OCI-LY7 (cell line): ENCODE measurements at places on chromosomes 16 and 17. TPM values are rescaled to one million over a fixed set of nuclear protein-coding genes. Genes with fewer than 3 reads are reported as not detected.

TP53TG3F gene
- total RNA-seq: not detected in 2 replicates

ABCC12 gene
- not detected in 2 replicates for total RNA-seq

DPEP3 gene
- total RNA-seq: not detected in 2 replicates

SLFN11 gene
- total RNA-seq: not detected in 2 replicates

DNA sequence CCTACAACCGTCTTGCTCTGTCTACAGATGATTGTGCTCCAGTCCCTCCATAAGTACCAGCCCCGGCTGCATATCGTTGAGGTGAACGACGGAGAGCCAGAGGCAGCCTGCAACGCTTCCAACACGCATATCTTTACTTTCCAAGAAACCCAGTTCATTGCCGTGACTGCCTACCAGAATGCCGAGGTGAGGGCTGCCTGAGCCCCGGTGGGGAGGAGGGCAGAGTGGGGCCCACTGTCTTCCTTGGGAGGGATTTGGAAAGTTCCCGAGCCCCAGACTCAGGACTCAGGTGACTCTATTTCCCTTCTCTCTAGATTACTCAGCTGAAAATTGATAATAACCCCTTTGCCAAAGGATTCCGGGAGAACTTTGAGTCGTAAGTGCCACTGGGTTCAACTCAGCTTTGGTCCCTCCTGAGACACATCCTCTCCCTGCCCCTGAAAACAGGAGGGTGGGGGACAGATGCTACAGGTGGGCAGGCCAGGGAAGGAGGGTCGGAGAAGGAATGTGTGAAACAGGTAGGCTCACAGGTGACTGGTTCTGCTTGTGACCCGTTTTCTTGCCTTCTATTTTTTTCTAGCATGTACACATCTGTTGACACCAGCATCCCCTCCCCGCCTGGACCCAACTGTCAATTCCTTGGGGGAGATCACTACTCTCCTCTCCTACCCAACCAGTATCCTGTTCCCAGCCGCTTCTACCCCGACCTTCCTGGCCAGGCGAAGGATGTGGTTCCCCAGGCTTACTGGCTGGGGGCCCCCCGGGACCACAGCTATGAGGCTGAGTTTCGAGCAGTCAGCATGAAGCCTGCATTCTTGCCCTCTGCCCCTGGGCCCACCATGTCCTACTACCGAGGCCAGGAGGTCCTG is 11.4 kb downstream of the TBX21 start:
- no peak for DNase-seq

GRCh38 chr17:72124438-72124775 is 3.6 kb downstream of the SOX9 start:
- DNase-seq: no peak

VPS9D1 gene
- total RNA-seq: 4.6 and 4.7 TPM in 2 replicates

DNA sequence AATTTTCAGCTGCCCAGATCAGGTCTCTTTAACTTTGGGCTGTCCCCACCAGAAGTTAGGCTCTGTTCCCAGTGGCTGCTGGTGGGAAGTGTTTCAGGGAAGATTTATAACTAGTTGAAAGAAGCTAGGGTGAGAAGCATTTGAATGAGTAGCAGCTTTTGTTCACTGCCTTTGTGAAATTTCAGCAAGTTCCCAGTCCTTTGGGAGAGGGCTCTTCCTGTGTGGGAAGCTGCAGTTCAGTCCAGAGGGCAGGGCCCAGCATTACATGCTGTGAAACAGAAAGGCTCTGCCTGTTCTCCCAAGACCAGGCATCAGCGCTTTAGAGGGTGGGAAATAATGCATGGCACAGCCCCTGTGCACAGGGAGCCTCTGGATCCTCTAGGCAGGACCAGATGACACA is 17.8 kb downstream of the PROCA1 start:
- no peak for DNase-seq

TPSAB1 gene
- total RNA-seq: not detected in 2 replicates

DNA sequence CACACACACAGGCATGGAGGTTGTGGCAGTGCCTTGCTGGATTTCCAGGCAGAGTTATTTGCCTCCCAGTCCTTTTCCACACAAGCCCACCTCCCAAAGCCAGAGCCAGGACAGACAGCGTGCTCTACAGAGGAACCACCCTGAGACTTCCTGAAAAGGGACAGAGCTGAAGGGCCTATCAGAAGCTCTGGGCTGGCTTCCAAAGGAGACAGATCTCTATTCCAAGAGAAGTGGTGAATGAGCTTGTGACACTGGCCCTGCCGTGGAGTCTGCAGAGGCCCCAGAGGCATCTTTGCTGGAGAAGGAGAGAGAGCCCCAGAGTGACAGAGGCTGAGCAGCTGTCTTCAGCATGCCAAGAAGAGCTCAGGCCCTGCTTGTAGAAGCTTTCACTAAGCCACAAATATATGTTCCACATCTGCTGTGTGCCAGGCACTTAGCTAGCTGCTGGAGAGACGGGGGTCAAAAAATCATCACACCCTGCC is 8.3 kb upstream of the LPCAT2 start:
- DNase-seq: no peak

GRCh38 chr17:45824901-45825492 is 19.7 kb upstream of the SPPL2C start:
- DNase-seq: no peak

GRCh38 chr17:82257473-82257872 is 16.0 kb downstream of the CSNK1D start:
- DNase-seq: peak; percentile 74

DNA sequence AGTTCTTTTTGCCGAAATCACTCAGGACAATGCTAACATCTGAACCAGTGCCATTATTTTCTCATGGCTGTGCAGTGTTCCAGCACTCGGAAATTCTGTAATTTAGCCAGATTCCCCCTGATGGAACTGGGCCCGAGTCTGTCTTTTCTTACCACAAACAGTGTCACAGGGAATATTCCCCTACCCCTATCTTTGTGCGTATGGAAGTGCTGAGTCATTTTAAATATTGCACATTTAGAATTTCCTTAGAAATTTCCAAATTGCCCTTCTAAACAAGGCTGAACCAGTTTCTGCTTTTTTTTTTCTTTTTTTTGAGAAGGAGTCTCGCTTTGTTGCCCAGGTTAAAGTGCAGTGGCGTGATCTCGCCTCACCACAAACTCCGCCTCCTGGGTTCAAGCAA is 88.0 kb upstream of the CREBBP start:
- DNase-seq: no peak

DNA sequence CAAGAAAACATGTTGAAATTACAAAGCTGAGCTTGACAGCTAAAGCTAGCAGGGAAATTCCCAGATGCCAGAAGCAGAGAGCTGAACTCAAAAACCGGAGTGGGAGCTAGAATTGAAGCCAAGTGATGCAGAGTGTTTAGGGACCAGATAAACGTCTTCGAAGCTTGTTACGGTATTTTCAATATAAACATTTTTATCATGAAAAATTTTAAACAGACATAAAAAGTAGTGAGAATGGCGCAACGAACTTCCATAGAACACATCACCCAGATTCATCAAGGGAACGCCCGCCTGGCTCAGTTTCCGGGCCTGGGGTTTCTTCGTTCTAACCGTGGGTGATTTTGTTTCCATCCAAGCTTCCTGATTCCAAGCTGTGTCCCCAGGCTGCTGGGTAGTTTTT is 18.1 kb downstream of the SPNS2 start:
- DNase-seq: no peak

MYH3 gene
- total RNA-seq: 5.1 and 5.9 TPM in 2 replicates

DNA sequence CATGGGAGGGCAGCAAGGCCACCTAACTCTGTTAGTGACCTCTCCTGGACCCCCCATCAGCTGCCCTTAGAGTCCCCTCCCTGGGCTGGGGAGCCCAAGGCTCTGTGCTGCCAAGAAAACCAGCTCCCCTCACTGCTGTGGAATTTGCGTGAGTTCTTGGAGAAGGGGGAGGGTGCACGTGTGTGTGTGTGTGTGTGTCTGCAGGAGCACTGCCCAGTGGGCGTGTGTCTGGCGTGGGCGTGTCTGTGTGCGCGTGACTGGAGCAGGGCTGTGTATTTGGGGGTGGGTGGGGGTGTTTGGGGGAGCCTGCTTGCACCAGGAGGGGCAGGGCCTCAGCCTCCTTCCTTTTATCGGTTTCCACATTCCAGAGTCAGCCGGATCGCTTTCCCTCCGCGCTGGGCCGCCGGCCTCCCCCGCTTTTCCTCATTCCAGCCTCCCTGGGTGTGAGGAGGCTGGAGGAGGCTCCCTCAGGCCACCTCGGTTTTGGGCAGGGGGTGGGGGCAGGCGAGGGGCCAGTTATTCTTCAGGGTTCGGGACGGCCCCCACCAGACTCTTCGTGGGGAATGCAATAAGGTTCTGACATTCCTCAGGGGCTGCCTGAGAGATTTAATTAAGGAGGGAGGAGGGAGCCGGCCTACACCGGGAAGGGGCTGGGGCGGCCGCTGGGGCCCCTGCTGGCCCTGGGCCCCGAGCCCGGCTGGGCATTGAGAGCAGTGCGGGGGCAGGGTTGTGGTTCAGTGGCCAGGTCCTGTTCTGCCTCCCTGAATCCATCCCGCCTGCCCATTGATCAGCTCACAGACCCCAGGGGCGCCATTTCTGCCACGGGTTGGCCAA is 2.5 kb downstream of the VASN start:
- DNase-seq: no peak

DNA sequence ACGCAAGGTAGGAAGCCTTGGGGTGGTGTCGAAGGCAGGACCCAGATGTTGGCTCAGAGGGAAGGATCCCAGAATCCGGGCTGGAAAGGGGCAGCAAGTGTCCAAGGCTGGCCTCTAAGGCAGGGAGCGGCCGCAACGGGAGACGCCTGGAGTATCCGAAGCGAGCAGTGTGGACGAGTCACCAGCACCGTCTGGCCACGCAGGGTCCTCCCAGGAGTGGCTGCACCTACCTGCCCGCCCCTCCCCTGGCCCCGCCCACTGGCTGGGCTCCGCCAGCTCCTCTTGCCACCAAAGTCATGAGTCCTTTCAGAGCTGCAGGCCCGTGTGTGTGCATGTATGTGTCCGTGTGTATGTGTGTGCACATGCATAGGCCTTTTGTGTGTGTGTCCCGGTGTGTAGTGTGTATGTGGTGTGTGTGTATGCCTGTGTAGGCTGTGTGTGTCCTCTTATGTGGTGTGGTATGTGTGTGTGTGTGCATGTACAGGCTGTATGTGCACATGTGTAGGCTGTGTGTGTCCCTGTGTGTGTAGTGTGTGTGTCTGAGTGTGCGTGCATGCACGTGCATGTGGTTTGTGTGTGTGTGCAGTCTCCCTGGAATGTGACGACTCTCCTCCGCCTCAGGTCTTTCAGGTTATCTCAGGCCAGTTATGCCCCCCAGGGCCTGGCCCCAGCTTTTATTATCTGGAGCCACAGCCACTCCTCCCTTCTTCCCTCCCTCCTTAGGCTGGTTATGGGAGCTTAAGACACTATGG is at the start of gene PRSS8:
Gene PRSS8, minus strand, starts transcription at position 193 of the 752 bp plus-strand sequence. CDS start 229 bp downstream, outside the sequence.
- no peak for DNase-seq

DNA sequence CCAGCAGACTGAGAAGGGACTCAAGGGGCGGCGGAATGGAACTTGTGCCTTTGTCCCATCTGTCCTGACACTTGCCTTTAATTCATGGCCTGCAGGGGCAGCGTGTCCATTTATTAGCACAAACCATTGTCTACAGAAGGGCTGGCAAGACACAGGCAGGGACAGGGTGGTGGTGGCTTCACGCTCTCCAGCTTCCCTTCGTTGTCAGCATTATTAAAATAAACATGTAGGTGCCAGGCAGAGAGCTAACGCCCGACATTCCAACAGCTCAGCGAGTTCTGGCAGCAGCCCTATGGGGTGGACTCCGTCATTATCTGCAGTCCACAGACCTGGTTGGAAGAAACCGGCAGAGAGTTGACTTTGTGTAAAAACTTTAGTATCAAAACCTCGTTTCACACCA is 16.3 kb downstream of the DNAI2 start:
- no peak for DNase-seq

TEKT5 gene
- total RNA-seq: 0.74 and 1.00 TPM in 2 replicates

TBC1D3I gene
- 0.55 and 0.79 TPM in 2 replicates for total RNA-seq

GRCh38 chr16:47470211-47470610 is 9.1 kb downstream of the PHKB start:
- DNase-seq: no peak

- DNase-seq: no peak
These were observed 45.1 kb downstream of the SOX9 start for GRCh38 chr17:72165867-72166439.

- peak; percentile 24 for DNase-seq
These were observed 2.5 kb downstream of the RANBP10 start for GRCh38 chr16:67803894-67804293.

CUEDC1 gene
- total RNA-seq: 0.13 and 0.74 TPM in 2 replicates

RPH3AL gene
- 2.0 and 2.2 TPM in 2 replicates for total RNA-seq
